ENCODE measurements at places on chromosomes 4 and X. TPM values are rescaled to one million over a fixed set of nuclear protein-coding genes. Genes with fewer than 3 reads are reported as not detected.

DSPP gene
- total RNA-seq, result not detected

MID1 gene
- total RNA-seq, result 39.9 TPM

PABPC1L2A gene
- not detected for total RNA-seq

HDAC8 gene
- 17.4 TPM for total RNA-seq

TLR3 gene
- total RNA-seq, result 8.2 TPM

MAGEA2 gene
- total RNA-seq, result not detected

FGD1 gene
- total RNA-seq, result 6.5 TPM

NEUROG2 gene
- total RNA-seq, result not detected

KLHL4 gene
- total RNA-seq, result 2.2 TPM

HELT gene
- total RNA-seq, result not detected

HTR2C gene
- total RNA-seq, result not detected

DNA sequence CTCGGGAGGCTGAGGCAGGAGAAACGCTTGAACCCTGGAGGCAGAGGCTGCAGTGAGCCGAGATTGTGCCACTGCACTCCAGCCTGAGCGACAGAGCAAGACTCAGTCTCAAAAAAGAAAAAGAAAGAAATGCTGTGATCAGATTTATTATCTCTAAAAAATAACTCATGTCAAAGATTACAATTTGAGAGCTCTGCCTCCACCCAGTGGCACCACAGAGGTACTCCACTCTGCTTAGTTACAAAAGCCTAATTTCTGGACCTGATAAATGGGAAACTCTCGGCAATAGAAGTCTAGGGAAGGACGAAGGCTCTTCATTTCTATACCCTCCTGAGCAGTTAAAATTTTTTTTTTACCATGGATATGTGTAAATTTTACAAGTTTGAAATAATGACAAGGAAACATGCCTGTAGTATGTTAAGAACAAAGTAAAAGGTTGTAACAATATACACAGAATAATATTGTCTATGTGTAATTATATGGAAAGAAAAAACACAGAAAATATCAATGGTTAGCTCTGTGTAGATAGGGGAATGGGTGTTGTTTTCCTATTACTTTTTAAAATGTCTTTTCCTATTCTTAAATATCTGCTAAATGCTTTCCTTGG, 149.8 kb downstream of the STIM2 start:
- peak; percentile 69 for DNase-seq

GRCh38 chr4:63937961-63938360, 471.3 kb downstream of the TECRL start:
- DNase-seq, result no peak

DNA sequence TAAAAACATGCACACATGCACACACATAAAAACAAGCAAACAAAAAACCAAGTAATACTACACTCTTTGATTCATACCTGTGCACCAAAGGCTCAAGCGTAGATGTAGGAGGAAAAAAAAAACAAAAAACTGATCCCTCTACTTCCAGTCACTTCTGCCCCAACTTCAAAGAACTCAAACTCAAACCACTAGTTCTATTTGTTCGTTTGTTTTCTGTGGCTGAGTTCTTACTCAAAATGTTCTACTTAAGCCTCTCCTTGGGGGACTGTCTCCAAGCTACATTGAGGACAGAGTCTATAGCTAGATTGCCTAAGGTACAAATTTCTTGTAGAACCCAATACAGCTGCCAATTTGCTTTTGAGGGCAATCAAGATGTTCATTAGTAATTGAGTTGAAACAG, 171.0 kb upstream of the ATOH1 start:
- DNase-seq, result no peak

- DNase-seq, result no peak
Observed at GRCh38 chr4:25884031-25884782, 21.4 kb upstream of the SEL1L3 start.

GRCh38 chr4:24705016-24705753, 90.2 kb upstream of the SOD3 start:
- DNase-seq, result no peak

GRCh38 chr4:97215409-97215941, 927.8 kb downstream of the STPG2 start:
- DNase-seq, result no peak

GRCh38 chrX:139889760-139890159, 43.1 kb downstream of the ATP11C start:
- no peak for DNase-seq

DNA sequence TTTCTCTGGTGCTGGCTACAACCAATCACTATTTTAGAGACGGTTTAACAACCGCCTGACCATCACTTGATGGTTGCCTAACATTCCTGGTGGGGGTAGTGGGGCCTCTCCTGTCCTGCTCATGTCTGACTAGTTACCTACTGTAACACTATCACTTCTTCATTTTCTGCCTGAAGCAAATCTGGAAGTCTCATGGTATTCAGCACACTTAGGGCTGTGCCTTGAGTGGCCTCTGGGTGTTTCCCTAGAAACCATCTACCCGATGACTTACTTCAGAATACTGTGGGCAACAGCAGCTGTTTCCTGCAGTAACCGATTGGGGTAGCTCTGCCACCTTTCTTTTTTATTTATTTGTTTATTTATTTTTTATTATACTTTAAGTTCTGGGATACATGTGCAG, 880.1 kb upstream of the INTU start:
- no peak for DNase-seq

- no peak for DNase-seq
Observed at GRCh38 chrX:137926090-137926489, 360.2 kb downstream of the ZIC3 start.

DNA sequence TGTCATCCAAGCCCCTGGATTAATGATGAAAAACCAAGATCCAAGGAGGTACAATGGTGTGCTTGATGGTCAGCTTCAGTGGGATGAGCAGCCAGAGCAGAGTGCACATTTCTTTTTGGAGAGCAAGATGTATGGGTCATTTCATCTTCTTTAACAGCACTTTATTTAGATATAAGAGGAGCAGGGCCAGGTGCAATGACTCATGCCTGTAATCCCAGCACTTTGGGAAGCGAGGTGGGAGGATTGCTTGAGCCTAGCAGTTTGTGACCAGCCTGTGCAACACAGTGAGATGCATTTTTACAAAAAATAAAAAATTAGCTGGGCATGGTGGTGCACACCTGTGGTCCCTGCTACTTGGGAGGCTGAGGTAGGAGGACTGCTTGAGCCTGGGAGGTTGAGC, 45.3 kb upstream of the MAP3K15 start:
- no peak for DNase-seq

- no peak for DNase-seq
Observed at GRCh38 chr4:167119392-167119791, 114.9 kb downstream of the SPOCK3 start.

GRCh38 chr4:82969414-82969813, 41.2 kb downstream of the LIN54 start:
- no peak for DNase-seq

GRCh38 chr4:99165978-99166377, 21.9 kb upstream of the ADH4 start:
- no peak for DNase-seq

Data from right cardiac atrium (tissue), 5 donors.